Kidney capillary endothelial cell (primary cell): ENCODE measurements at places on chromosomes 7 and 10.

DNA sequence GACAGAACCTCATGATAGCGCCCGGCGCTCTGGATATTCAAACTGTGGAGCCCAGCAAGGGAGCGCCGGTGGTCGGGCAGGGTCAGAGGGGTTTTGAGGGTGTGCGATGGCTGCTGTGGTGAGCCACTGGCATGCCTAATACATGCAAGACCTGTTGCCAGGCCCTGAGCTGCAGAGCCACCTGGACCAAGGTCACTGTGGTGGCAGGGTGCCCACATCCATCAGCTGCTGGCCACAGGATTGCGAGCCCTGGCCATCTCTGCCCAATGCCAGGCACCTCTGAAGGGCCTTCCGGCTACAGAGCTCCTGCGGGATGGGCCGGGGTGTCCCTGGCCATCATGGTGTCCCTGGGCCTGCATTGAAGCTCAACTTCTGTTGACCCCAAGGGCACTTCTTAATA lies 123.0 kb upstream of the TNRC18 start:
- no peak for DNase-seq

GRCh38 chr7:98641646-98642500 lies 24.8 kb downstream of the NPTX2 start:
- no peak for DNase-seq

- no peak for DNase-seq
Measured at GRCh38 chr10:29273478-29273877, 15.4 kb upstream of the LYZL1 start.

DNA sequence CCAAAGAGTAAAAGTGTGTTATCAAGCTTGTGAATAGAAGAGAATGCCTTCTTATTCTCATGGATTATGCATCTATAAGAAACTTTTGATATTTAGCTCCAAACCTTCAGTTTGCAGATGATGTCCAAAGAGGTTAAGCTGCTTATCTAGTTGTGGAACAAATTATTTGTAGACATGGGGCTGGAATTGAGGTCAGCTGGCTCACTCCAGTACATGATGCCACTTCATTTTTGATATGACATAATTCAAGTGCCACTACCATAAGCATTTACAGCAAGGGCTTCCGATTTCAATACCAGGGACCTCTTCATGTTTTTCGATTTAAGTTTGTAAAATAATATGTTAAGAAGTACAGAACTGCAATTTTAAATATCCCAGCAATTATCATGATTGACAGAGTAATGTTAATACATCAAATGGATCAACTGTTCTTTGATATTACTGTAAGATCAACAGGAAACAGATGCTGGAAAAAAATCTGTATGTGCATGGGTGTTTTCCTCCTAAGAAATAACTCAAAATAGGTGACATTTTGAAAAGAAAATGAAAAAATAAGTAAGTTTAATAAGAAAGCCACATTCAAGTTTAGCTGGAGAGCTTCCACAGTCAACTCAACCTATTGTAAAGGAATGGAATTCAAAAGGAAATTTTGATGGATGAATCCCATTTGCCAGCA lies 12.7 kb downstream of the FAM3C start:
- no peak for DNase-seq
